ENCODE measurements at places on chromosomes 6 and 20. TPM values are rescaled to one million over a fixed set of nuclear protein-coding genes. Genes with fewer than 3 reads are reported as not detected.

DNA sequence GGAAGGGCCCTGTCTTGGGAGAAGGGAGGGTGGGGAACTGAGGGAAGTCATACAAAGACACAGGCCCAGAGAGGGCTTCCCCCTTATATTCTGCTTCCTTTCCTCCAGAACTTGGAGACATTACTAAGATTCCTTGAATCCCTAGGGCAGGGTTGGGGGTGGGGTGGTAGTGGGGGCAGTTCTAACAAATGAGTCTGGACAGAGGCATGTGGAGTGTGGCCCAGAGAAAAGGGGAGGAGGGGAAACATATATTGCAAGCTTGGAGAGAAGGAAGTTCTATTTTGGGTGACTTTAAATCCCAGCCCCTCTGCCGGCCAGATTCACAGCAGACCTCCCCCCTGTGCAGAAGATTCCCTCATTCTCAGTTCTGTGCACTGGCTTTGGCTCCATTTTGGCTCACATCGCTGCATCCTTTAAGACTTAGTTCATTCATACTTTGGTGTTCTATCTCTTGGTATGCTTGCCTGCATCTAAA lies 43.7 kb downstream of the DAAM2 start:
- H3K36me3 ChIP-seq, result peaks cover 13% of the 10 kb centered on the region
- H3K27ac ChIP-seq, result peak overlapping the region; percentile 70
- no peak overlapping the region for H3K4me3 ChIP-seq
- no peak for DNase-seq
- no peaks in the 10 kb centered on the region for H3K27me3 ChIP-seq

DNA sequence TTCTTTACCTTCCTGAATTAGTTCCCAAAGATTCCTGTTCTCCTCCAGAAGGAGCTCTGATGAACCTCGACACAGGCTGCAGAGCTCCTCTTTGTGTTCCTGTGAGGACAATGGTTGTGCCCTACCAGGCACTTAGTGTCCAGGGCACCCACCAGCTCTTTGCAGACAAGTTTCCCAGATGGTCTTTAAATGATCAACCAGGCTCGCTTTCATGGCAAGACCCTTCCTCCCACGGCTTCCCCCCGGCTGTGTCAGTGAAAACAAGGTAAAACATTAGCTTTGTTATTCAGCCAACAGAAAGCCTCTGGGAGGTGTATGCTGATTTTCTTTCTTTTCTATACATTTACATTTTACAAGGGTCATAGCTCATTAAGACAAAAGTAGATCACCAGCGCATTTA lies 32.3 kb upstream of the CNKSR3 start:
- no peaks in the 10 kb centered on the region for H3K27me3 ChIP-seq
- no peak overlapping the region for H3K4me3 ChIP-seq
- no peaks in the 10 kb centered on the region for H3K36me3 ChIP-seq
- peaks cover 15% of the 10 kb centered on the region for H3K4me1 ChIP-seq

- no peaks in the 10 kb centered on the region for H3K36me3 ChIP-seq
- H3K4me1 ChIP-seq, result no peaks in the 10 kb centered on the region
- no peak for DNase-seq
- peaks cover 6% of the 10 kb centered on the region for H3K27me3 ChIP-seq
Observed at GRCh38 chr20:59646487-59646886, 42.1 kb downstream of the PHACTR3 start.

GRCh38 chr20:46176739-46177378 lies 58.7 kb downstream of the CD40 start:
- H3K27ac ChIP-seq, result no peak overlapping the region

- no peak for DNase-seq
- no peak overlapping the region for H3K4me3 ChIP-seq
- H3K27me3 ChIP-seq, result no peaks in the 10 kb centered on the region
- H3K36me3 ChIP-seq, result peaks cover 5% of the 10 kb centered on the region
- H3K27ac ChIP-seq, result no peak overlapping the region
Observed at GRCh38 chr6:131258010-131258652, 122.9 kb downstream of the AKAP7 start.

- H3K27me3 ChIP-seq, result no peaks in the 10 kb centered on the region
- H3K27ac ChIP-seq, result no peak overlapping the region
- peaks cover 2% of the 10 kb centered on the region for H3K36me3 ChIP-seq
- peaks cover 6% of the 10 kb centered on the region for H3K4me1 ChIP-seq
Observed at GRCh38 chr20:25318471-25319240, 70.8 kb downstream of the PYGB start.

DNA sequence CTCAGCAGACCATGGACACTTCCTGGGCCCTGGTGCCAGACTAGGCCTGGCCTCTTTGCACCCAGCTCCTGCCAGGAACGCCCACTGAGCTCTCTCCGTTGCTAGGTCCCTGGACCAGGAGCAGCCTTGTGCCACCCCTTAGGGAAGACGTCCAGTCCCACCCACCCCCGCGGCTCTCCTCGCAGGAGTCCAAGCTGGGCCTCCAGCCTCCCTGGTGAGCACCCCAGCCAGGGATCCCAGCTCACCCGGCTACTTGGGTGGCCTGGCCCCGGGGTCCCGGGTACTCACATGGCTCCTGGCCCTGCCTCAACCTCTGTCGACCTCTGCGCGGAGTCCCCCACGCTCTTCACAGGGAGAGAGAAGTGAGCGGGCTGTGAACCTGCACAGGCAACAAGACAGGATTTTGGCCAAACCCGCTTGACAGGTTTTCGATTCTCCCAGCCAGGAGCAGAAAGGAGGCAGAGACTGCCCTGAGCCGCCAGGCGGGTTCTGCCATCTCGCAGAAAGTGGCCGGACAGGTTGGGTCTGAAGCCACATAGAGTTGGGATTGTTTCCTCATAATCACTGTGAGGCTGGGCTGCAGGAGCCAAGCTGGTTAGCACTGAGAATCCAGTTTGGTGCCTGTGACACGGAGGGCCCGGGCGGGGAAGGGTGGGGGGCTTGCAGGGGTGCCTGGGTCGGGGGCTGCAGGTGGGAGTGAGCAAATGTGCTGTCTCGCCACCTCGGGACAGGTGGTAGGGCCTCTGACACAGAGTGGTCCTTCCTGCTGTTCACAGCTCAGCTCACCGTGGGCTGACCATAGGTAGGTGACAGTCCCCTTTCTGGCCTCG lies at the start of gene RBBP8NL:
Gene RBBP8NL, minus strand, starts transcription at position 368 of the 830 bp plus-strand sequence. CDS start 7,892 bp downstream, outside the sequence.
- H3K36me3 ChIP-seq, result no peaks in the 10 kb centered on the region
- H3K4me1 ChIP-seq, result no peaks in the 10 kb centered on the region
- H3K4me3 ChIP-seq, result no peak within 1 kb of the TSS
- no peak for DNase-seq

GRCh38 chr20:15702161-15702560 lies 871.1 kb downstream of the KIF16B start:
- peak overlapping the region; percentile 13 for H3K27ac ChIP-seq
- H3K4me3 ChIP-seq, result no peak overlapping the region
- H3K36me3 ChIP-seq, result no peaks in the 10 kb centered on the region
- no peak for DNase-seq
- H3K4me1 ChIP-seq, result peaks cover 19% of the 10 kb centered on the region
- no peaks in the 10 kb centered on the region for H3K27me3 ChIP-seq

DNA sequence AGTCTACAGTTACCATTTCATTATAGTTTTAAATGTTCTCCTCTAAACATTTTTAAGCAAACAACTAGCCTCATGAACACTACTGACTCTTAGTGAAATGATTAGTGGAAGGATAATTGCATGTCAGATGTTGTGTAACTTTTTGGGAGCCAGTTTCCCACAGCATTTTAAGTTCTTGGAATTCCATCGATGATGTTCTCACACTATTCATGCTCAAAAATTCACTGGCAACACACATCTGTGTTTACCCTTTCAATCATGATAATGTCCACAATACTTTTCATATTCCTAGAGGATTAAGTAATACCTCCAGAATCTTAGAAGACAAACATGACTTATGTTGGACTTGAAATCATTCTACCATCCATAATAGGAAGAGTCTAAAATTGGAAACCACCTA lies 678.1 kb upstream of the ID4 start:
- peak overlapping the region; percentile 85 for H3K27ac ChIP-seq
- no peaks in the 10 kb centered on the region for H3K27me3 ChIP-seq
- no peak overlapping the region for H3K4me3 ChIP-seq
- DNase-seq, result no peak
- peaks cover 72% of the 10 kb centered on the region for H3K4me1 ChIP-seq

GRCh38 chr20:63957690-63958441 lies 1.6 kb upstream of the UCKL1 start:
- DNase-seq, result no peak
- peaks cover 37% of the 10 kb centered on the region for H3K4me1 ChIP-seq
- H3K27me3 ChIP-seq, result no peaks in the 10 kb centered on the region
- peaks cover 4% of the 10 kb centered on the region for H3K36me3 ChIP-seq

DNA sequence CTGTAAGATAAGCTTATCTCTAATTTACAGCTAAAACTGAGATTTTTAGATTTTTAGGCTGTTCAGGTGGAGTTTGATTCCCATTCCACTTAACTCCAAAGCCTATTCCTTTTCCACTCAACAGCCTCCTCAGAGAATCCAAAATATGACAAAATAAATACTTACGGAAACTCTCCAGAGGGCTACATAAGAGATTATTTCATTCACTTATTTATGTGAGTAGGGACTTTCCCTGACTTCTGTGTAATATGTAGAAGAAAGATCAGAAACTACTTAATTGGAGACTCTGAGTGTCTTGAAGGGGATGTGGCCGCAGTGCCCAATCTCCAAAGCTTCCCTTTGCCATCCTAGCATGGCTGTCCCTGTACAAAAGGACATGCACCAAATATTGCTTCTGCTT lies 72.1 kb upstream of the ISM1 start:
- H3K36me3 ChIP-seq, result no peaks in the 10 kb centered on the region
- H3K4me1 ChIP-seq, result peaks cover 20% of the 10 kb centered on the region
- H3K27me3 ChIP-seq, result peaks cover 3% of the 10 kb centered on the region
- no peak overlapping the region for H3K4me3 ChIP-seq
- no peak for DNase-seq

DNA sequence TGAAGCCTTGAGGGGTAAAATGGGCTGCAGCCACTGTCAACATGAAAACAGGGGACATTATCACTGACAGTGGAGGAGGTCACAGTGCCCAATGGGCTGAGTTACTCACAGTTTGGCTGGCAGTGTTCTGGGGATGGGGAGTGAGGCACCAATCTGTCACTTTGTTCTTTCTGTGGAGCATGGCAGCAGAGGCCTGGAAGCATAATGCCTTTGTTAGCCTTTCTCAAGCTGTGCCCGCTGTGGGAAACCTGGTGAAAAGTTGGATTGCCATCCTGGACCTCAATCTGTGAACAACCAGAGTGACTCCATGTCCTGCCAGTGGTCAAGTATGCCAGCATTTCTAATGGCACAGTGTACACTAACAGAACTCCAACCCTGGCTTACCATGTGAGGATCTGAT lies 143.6 kb downstream of the OR2B2 start:
- peaks cover 6% of the 10 kb centered on the region for H3K4me1 ChIP-seq
- no peak for DNase-seq
- H3K27ac ChIP-seq, result no peak overlapping the region
- H3K27me3 ChIP-seq, result peaks cover 26% of the 10 kb centered on the region
- no peaks in the 10 kb centered on the region for H3K36me3 ChIP-seq

DNA sequence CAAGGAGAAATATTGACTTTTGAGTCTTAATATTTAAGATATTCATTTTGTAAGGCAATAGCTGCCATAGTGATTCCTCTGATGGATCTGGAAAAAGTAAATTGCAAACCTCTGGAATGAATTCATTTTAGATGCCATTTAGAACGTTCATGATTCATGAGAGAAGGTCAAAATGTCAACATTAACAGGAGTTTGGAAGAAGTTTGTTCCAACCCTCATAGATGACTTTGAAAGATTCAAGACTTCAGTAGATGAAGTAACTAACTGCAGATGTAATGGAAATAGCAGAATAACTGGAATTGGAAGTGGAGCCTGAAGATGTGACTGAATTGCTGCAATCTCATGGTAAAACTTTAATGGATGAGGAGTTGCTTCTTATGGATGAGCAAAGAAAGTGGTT lies 100.9 kb upstream of the CCN2 start:
- peaks cover 6% of the 10 kb centered on the region for H3K36me3 ChIP-seq
- H3K4me3 ChIP-seq, result no peak overlapping the region
- no peak overlapping the region for H3K27ac ChIP-seq
- DNase-seq, result no peak
- peaks cover 28% of the 10 kb centered on the region for H3K4me1 ChIP-seq

Gene MEI4
- not detected for total RNA-seq

Gene FRS3
- 3.8 TPM for total RNA-seq

Gene ADAM33
- 13.1 TPM for total RNA-seq

Gene PCSK2
- not detected for total RNA-seq

Gene CALHM4
- total RNA-seq, result not detected

Gene HRH3
- not detected for total RNA-seq

Gene PNPLA1
- total RNA-seq, result not detected
